Osteoblast (primary cell): ENCODE measurements at places on chromosomes 4 and X.

GRCh38 chr4:26648260-26648659, 64.4 kb downstream of the TBC1D19 start:
- no peak for DNase-seq

GRCh38 chr4:38534344-38535045, 129.5 kb upstream of the KLF3 start:
- no peak for DNase-seq

DNA sequence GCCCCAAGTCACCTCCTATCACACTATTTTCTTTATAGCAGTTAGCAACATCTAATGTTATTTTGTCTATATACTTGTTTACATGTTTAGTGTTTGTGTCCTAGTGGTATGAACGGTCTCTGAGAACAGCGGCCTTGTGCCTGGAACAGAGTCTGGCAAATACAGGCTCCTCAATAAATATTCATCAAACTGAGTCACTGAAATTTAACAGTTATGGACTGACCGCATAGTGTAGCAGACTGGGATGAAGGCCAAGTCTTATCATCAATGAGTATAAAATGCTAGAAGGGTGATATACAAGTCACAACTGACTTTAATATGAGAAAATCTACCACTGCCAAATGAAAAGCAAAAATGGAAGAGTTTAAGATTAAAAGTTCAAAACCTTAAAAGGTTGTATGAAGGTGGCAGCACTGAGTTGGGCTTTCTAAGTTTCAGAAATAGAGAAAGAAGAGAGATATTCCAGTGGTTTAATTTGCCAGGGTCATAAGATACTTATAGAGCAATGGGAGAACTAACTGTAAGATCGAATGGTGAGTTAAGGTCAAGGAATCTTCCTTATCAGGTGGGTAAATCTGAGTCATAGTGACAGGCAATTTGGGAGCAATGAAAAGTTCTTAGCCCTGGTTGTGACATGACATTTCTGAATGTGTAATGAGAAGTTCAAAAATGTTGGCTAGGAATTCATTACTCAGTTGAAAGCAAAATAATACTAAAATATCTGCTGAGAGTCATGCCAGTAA, 34.9 kb downstream of the ELOVL6 start:
- DNase-seq: peak; percentile 9

- no peak for DNase-seq
These were observed 70.6 kb downstream of the ATP11C start for GRCh38 chrX:139862208-139862607.

- DNase-seq: no peak
These were observed 15.0 kb upstream of the STK32B start for GRCh38 chr4:5036239-5036638.

DNA sequence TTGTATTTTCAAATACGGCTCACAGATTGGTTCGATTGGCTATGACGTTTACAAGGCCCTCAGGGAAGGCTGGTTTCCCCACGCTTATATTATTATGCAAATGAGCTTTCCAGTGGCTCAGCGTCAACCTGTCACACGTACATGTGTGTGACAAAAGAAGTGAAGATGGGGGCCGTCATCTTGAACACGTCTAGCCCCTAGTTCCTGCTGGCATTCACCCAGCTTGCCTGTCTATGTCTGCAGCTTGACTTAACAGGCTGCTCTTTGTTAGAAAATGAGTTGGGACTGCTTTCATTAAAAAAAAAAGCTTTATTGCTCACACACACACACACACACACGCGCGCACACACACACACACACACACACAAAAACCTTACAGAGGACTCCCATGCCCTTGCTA, 283.6 kb upstream of the CTSO start:
- no peak for DNase-seq
